Urinary bladder (tissue), 4 donors: ENCODE measurements at places on chromosomes 12 and 14. TPM values are rescaled to one million over a fixed set of nuclear protein-coding genes. Genes with fewer than 3 reads are reported as not detected.

KITLG gene
- 25.3 TPM for polyA plus RNA-seq

TMEM52B gene
- 0.11 TPM for polyA plus RNA-seq

ARMH4 gene
- polyA plus RNA-seq = 3.6 TPM

SIX4 gene
- polyA plus RNA-seq = 0.56 TPM

LRCOL1 gene
- polyA plus RNA-seq = 0.15 TPM

RFX4 gene
- not detected for polyA plus RNA-seq
